ENCODE measurements at places on chromosomes 6 and 20.

- DNase-seq = no peak
These were observed 129.6 kb downstream of the CD24 start for GRCh38 chr6:106844930-106845329.

DNA sequence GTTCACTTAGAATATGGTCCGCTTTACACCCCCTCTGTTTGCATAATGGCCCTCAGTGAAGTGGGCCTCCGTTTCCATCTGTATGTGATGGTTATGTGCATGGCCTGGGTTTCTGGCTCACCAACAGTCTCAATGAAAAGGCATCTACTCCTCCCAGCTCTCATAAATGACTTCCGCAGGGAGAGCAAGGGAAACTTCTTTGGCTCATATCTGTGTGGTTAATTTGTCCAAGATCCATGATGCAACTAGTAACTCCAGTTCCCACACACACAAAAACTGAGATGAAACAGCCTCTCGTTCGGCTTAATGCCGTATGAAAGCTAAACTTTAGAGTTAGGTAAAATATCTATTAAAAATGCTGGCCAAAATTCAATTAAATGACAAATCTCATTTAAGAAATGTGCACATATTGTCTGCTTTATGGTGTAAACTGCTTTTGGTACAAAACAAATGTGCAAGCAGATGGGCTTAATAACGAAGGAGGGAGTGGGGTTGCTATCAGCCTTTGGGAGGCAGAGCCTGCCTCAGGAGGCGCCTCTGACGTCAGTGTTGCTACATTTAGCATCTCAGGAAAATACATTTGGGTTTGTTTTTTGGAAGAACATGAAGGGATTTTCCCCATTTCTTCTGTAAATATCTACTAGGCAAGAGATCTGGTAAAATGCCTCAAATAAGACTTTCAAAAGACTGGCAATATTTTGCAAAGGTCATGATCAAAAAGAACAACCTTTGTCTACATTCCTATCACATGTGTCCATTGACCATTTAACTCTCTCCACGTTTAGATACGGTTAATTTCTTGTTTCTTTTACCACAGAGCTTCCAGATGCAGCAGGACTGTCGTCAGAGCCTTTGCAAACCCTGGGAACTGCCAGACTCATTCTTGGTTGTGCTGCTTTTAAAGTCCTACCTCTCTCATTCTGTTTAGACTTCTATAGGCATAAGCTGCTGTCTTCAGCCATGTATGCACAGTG, 96.8 kb downstream of the ARMC2 start:
- DNase-seq = no peak

- no peak for DNase-seq
These were observed 33.4 kb upstream of the SLC35B3 start for GRCh38 chr6:8468552-8469356.

DNA sequence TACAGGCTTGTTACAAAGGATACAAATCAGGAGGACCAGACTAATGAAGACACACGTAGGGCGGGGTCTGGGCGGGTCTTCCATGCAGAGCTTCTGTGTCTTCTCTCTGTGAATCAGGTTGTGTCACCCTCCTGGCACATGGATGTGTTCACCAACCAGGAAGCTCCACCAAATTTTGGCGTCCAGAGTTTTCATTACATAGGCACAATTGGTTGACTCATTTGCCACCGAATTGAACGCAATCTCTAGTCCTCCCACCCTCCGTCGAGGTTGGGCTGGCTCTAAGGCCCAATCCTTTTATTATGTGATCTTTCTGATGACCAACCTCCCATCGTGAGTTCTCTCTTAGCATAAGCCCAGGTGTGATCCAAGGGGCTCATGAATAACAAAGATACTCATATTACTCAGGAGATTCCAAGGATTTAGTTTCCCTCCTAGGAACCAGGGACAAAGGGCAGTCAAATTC, 36.3 kb upstream of the DDR1 start:
- DNase-seq = no peak

DNA sequence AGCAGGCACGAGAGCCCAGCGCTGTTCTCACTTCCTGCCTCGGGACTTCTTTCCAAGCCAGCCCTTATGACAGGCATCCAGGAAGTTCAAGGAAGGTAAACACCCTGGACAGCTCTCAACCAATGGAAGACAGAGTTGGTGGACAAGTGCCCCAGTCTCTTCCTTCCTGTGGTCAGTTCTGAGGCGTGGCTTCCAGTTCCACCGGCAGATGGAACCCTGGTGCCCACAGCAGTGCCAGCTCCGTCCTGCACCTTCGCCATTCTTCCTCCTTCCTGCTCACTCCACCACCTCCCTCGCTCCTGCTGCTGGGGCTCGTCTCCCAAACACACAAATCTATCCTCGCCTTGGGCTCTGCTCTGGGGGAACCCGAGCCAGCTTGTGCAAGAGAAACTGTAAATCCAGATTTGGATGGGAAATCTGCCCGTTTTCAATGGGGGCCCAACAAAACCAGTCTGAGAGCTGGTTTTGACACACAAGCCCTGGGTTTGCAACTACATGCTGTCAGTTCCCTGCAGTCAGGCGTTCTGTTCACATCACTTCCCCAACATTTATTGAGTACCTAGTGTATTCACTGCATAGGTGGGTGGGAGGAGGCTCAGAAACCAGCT, 162.7 kb downstream of the GRM4 start:
- DNase-seq = no peak

DNA sequence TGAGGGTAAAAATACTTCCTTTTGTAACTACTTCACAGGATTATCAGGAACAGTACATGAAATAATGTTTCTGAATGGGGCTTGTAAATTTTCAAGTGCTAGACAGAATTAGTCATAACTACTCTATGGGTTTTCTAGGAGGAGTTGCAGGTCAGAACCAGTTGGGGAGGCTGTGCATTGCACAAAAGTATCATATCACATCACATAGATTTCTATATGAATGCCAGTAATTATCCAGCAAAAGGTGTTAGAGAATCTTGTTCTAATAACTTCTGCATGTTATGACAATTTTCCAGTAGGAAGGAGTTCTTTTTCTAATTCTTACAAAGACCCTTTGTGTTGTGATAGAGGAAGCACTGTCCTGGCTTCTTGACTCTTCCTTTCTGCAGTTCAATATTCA, 551.6 kb downstream of the COL12A1 start:
- no peak for DNase-seq

DNA sequence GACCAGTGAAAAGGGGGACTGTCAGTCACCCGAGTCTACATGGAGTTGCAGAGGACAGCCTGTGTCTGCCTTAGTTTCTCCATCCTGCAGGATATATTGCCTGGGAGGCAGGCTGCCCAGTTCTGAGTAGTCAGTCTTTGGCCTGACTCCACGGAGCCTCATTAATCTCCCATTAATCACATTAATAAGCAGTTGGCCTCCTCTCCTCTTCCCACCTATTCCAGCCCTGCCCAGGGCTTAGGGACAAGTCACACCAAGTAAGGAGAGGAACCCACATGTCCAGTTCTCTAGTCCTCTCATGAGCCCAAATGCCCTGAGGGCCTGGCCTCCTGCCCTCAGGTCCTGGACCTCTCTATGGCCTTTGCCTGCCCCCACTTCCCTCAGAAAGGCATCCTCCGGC, 1.3 kb upstream of the MUCL3 start:
- no peak for DNase-seq

Measured in anterior cingulate cortex (tissue), 58 donors.